ENCODE measurements at places on chromosomes 6 and 20.

GRCh38 chr20:63223121-63223825, 7.3 kb upstream of the YTHDF1 start:
- DNase-seq, result peak; percentile 81

DNA sequence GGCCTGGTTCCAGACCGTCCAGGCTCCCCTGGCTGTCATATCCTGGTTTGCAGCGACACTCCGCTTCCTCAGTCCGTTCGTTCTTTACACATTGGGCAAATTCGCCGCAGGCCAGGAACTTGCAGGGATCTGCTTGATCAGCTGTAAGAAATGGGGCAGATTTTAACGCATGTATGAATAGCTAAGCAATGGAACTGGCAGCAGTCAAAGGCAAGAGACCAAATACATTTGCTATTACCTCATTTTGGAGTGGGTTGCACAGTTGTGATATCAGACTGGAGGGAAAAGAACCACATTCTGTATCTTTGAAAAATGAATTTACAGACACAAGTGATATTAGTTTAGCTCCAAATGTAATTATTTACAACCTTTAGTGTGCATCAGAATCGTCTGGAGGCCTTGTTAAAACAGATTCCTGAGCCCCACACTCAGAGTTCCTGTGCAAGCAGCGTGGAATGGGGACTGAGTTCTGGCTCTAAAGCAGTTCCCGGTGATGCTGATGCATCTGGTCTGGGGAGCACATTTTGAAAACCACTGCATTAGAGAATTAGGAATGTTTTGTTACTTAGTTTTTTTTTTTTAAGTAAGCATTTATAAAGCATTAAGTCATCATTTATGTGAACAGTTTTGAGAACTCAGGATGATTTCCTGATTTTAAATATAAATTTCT, 141.3 kb downstream of the IMPG1 start:
- DNase-seq, result no peak

DNA sequence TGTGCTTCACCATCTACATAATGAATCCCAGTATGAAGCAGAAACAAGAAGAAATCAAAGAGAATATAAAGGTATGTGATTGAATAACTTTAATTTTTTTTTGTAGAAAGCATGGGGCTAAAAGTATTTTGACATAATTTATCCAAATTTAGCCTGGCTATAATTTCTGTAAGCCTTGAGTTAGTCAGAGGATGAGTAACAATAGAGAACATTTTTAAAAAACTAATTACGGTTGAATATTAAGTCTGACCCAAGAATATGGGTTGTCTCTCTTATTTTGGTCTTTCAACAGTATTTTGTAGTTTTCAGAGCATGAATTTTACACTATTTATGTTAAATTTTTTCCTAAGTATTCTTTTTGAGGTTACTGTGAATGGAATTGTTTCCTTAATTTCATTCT, 2.5 kb downstream of the GMNN start:
- DNase-seq, result no peak

DNA sequence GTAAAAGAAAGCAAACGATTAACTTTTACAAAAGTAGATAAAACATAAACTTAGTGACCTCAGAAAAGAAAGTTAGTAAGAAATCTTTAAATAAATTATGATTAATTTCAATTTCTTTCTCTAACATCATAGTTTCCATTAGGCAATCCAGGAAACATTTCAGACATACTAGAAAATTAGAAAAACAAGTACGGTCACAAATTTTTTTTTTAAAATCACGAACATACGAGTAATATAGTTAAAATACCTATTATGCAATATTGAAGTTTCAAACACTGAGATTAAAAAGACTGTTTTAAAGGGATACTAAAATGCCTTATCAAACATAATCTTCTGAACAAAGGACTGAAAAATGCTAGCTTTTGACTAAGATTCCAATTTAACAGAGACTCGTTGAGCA, 26.2 kb downstream of the NOL7 start:
- DNase-seq, result no peak

- DNase-seq, result no peak
Measured at GRCh38 chr6:80163754-80164187, 57.3 kb downstream of the BCKDHB start.

DNA sequence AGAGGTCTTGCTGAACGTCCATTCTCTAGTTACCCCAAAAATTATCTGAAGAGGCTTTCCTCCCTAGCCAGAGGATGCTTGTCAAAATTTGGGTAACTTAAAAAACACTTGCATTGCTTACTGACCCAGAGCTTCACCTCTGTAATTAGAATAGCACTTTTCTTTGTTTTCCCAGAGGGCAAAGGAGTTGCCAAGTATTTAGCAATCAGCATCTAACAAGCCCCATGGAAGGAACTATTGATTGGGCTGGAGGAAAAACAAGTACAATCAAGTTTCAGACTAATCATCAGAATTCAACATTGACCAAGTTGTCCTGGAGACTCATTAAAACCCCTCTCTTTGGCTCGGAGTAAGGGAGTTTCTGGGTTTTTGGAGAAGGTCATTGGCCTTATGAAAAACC, 226.4 kb downstream of the TBC1D7 start:
- no peak for DNase-seq

- DNase-seq, result no peak
Measured at GRCh38 chr6:133899556-133899955, 10.6 kb downstream of the TCF21 start.

DNA sequence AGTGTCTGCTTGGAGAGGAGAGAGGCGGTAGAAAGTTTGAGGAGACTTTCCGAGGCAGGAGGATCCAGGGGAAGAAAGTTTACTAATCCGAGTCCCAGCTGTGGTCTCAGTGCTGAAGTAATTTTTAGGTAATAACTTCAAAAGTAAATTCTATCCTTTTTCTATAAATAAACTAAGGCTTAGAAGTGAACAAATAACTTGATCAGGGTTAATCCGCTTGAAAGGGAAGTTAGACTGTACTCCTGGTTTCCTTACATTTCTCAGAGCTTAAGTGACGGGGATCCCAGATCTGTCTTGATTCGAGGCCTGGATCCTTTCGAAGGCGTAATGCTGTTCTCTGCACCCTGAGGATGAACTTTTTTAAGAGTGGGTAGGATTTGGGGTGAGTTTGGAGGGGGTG, 2.6 kb downstream of the STK35 start:
- DNase-seq, result no peak

- DNase-seq, result no peak
Measured at GRCh38 chr6:126170978-126171382, 168.9 kb upstream of the CENPW start.

DNA sequence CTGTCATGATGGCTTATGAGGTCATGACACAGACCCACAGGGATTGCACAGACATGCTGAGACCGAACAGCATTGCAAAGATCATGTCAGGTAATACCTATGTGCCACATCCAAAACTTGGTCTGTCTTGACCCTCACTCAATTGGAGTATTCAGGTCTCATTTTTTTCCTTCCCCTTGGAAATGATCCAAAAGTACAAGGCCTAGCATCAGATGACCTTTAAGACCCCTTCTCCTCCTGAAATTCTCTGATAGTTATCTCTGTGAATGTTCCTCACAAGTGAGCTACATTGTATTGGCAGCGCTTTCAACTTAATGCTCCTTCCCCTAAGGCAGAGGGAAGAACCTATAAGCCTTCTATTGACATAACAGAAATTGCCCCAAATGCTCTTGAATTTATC, 507.4 kb upstream of the JARID2 start:
- no peak for DNase-seq

GRCh38 chr20:57388953-57389694, 2.1 kb upstream of the RBM38 start:
- peak; percentile 78 for DNase-seq

GRCh38 chr6:14887986-14888574, 357.8 kb upstream of the JARID2 start:
- DNase-seq, result no peak

GRCh38 chr6:139277161-139277560, 14.6 kb downstream of the TXLNB start:
- no peak for DNase-seq

GRCh38 chr6:15993716-15994228, 135.1 kb upstream of the MYLIP start:
- no peak for DNase-seq

GRCh38 chr6:158764183-158764849, 54.9 kb downstream of the EZR start:
- no peak for DNase-seq

- peak; percentile 91 for DNase-seq
Measured at GRCh38 chr20:63775096-63775978, 35.8 kb downstream of the SLC2A4RG start.

DNA sequence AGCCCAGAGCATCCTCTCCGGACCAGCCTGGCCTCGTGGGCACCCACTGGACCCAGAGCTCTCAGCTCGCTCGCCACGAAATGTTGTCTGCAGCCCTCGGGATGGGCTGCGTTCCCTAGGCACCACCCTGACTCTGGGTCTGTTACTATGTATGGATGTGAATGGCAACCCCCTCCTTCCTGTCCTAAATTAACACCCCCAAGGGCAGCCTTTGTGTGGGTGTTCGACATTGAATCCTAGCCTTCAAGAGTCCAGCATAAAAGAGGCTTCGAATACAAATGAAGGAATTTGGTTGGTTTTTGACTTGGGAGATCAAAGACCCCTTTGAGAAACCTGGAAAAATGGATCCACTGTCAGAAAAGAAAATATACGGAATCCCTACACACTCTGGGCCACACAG, 86.1 kb downstream of the BMP7 start:
- DNase-seq, result no peak
